ENCODE measurements at places on chromosomes 12 and 14.

GRCh38 chr14:102320033-102320660 is 601 bp downstream of the ZNF839 start:
- DNase-seq: peak; percentile 70

DNA sequence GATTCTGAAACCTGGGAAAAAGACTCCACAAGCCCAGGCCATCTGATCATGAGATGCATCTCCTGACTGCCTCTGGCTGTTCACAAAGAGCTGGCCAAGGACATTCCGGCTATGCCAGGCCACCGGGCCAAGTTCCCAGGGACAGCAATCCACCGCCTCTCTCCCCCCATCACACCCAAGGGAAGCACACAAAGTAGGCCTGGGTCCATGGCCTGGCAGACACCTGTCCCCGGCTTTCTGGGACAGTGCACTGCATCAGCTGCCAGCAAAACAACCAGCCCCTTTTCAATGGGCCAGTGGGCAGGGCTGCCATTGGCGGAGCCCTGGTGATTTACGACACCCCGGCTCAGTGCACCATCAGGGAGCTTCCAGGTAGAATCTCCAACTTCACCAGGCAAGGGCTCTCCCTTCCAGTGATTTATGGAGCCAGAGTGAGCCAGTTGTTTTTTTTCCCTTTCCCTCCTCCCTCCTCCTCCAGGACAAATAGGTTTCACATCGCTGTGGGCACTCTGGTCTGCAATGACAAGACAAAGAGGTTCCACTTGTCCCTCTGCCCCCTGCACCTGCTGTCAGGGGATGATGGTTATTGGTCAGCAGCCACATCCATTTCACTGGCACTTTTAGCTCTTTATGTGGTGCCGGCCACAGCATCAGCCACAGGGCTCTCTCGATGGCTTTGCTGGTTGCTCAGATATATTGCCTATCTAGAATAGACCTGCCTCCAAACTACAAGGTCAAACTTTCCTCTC is 149.6 kb downstream of the SLC38A6 start:
- no peak for DNase-seq

- no peak for DNase-seq
Observed at GRCh38 chr14:105486974-105487448, 325 bp downstream of the CRIP1 start.

DNA sequence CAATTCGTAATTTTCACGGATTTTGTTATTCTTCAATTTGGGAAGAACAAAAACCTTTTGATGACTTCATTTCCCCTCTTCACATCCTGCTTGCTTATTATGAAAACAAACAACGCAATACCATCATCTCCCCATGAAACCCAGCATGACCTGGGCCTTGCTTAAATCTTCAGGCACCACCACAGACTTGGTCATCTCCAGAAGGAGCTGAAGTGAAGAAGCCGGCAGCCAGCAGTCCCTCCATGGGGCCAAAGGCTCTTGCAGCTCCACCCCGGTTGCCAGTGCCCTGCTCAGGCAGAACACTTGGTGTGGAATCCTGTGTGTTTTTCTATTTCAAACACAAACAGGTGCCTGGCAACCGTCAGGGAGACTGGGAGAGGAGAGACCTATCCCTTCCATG is 982.9 kb upstream of the TMEM132C start:
- DNase-seq: peak; percentile 16

- no peak for DNase-seq
Observed at GRCh38 chr12:124742678-124743077, 121.0 kb downstream of the SCARB1 start.

DNA sequence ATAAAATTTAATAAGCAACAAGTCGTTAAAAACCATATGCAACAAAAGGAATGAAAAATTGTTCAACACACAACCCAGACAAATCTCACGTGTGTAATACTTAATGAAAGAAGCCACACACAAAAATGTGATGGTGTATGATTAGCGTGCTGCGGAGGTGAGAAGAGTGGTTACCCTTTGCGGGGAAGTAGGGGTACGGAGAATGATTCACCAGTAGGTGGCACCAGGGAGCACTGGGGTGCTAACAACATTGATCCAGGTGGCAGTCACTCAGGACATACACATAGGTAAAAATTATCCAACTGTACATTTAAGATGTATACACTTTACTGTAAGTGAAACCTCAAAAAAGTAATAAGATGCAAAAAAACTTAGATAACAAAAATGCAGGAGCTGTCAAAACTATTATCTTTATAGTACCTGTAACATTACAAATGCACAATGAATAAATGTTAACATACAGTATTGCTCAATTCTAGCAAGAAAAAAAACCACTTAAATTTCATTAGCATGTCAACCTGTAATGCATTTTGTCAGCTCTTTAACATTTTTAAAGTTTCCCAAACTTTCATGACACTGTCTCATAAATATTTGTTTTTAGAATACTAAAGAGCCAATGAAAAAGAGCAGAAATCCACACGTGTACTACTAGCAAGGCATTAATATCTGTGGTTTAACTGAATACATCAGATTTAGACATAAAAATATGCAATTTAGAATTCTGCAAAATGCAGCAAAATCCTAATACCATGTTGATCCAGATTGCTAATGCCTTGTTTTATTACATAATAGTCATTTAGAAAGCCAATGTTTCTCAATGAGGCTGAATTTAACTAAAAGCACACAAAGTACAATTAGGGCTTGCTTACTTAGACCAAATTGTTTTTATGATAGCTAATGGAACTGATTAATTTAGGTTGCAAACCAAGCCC is 46.7 kb downstream of the TMCC3 start:
- DNase-seq: no peak

DNA sequence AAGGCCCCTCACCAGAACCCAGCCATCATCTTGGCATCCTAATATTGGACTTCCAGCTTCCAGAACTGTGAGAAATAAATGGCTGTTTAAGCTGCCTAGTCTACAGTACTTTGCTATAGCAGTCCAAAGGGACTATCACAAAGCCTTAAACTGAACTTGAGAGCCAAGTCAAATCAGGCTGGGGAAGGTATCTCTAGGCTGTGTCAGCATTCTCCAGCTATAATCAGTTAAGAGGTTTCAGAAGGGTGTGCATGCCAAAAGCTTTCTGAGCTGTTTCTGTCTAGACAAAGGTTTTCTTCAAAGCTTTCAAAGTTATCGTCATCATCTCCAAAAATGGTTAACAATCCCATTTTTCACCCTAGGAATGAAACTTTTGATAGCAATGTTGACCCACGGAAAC is 7.6 kb downstream of the ASCL4 start:
- DNase-seq: no peak

DNA sequence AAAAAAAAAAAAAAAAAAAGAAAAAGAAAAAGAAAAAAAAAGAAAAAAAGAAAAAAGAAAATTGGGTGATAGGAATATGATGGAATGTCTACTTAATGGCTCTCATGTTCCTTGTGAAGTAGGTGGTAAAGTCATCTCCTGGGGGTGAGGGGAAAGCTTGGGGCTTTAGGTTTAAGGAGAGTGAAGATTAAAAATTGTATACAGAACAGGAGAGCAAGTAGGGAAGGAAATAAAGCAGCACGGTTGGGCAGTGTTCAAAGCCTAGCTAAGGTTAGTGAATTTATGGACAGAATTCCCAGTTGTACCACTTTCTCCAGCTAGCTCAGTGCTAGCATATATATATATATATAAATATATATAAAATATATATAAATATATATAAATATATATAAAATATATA is 40.0 kb upstream of the SLC2A13 start:
- no peak for DNase-seq

- no peak for DNase-seq
Observed at GRCh38 chr12:95944108-95944704, 1.1 kb downstream of the AMDHD1 start.

- DNase-seq: no peak
Observed at GRCh38 chr14:88233915-88234314, 89.2 kb downstream of the KCNK10 start.

- DNase-seq: peak; percentile 6
Observed at GRCh38 chr12:72511498-72511897, 239.3 kb downstream of the TRHDE start.

- no peak for DNase-seq
Observed at GRCh38 chr12:105733579-105733978, 403.1 kb downstream of the C12orf75 start.

- no peak for DNase-seq
Observed at GRCh38 chr12:69720750-69721149, 17.9 kb upstream of the RAB3IP start.

- DNase-seq: no peak
Observed at GRCh38 chr12:101407049-101407435, 530 bp downstream of the ARL1 start.

DNA sequence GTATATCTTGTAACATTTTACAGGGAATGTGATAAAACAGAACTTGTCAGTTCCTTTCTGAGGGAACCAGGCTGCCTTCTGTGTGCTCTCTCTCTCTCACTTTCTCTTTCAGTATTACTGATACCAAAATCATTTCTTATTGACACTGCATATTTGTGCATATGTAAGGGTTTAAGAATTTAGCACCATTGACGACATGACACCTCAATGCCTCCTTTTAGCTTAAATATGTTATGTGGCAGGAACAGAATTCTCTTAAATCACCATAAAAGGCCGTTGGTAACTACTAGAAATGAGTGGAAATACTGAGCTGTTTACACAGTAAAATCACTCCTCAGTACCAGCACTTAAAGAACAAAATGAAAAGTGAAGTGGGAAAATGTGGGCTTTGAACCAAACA is 457.7 kb upstream of the SYT1 start:
- DNase-seq: peak; percentile 28

DNA sequence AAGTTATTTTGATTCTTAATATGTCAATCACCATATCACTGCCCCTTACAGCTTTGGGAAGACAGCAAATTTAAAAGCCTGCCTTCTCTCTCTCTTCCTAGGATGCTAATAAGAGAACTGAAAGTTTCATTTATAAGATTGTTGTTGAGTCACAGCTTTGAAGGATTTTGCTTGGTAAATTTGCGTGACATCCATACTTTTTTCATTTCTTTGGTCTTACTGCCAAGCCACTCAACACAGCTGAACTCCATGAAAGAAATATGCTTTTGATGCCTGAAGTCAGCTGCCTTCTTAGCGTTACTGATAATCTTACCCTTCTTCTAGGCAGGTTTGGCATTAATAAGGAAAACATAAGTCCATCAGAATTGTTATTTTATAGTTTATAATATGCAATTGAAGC is 155.0 kb downstream of the CRADD start:
- DNase-seq: no peak

DNA sequence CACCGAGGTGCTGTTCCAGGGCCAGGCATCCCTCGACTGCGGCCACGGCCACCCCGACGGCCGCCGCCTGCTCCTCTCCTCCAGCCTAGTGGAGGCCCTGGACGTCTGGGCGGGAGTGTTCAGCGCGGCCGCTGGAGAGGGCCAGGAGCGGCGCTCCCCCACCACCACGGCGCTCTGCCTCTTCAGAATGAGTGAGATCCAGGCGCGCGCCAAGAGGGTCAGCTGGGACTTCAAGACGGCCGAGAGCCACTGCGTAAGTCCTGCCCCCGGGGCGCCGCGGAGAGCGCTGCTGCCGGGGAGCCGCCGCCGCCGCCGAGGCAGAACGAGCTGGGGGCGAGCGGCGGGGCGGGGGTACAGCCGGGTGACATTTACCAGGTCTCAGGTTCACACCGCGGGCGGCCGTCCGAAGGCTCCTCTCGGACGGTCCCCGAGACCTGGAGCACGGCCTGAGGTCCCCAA is 1.4 kb downstream of the PLXNC1 start:
- peak; percentile 46 for DNase-seq

GRCh38 chr12:47807338-47807737 is 12.4 kb downstream of the HDAC7 start:
- DNase-seq: no peak

DNA sequence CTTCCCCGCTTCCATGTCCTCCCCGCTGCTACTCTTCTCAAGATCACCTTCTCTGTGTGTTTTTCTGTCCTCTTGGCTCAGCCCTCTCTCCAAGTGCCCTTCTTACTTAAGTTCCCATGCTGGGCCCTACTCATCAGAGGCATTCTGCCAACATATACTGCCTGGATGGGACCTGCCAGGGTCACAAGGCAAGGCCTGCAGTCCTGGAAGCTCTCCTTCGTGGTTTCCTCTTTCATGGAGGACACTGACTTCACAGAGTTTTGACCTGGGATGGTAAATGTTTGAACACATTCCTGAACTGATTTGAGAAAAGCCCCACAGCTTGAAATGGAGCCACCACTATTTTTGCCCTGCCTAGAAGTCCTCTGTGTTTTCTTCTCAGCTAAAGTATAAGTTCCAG is 140.9 kb downstream of the TMEM30B start:
- DNase-seq: no peak

- DNase-seq: no peak
Observed at GRCh38 chr12:7221486-7221885, 32.0 kb downstream of the PEX5 start.

GRCh38 chr12:52486166-52487105 is 6.6 kb downstream of the KRT6A start:
- no peak for DNase-seq

- no peak for DNase-seq
Observed at GRCh38 chr14:35213143-35213788, 78.9 kb upstream of the PSMA6 start.

- no peak for DNase-seq
Observed at GRCh38 chr14:74133833-74134481, 49.2 kb downstream of the LIN52 start.

DNA sequence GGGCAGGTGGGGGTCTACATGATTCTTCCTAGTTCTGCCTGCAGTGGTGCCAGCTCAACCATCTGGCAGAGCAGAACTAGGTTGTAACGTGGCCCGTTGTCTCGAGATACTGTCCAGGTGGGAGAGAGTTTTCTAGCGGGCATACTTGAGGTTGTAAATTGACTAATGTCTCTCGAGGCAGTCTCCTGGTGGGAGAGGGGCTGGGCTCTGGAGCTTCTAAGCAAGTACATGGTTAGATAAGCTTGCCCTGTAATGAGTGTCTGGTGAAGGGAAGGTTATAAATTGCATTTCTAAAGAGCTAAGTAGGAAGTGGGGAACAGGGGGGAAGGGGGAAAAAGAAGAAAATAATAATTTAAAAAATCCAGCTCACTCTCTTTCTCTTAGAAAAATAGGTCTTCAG is 18.1 kb downstream of the BDKRB1 start:
- DNase-seq: no peak

GRCh38 chr12:108313606-108314351 is 25.3 kb downstream of the CMKLR1 start:
- no peak for DNase-seq

GRCh38 chr12:114221957-114222630 is 183.8 kb downstream of the TBX5 start:
- no peak for DNase-seq

GRCh38 chr12:39239490-39240486 is 203.1 kb downstream of the KIF21A start:
- DNase-seq: peak; percentile 65

DNA sequence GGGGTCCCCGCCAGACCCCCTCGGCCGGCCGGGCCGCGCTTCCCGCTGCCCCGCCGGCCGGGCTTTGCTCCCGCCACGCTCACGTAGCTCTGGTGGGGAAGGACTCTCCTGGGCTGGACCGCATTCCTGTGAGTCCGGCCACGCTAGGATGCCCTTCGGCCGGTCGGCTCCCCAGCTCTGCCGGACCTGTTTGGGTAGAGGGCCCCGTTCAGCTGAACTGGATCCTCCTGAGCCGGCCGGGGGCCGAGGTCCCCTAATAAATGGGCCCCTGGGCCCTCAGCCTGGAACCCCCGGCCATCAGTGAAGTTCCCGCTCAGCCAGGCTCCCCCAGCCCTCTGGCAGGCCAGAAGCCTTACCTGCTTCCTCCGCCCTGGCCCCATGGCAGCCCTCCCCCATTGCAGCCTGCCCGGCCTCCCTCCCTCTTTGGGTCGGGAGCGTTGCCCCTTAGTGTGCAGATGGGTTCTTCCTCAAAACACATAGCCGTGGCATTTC is 593 bp downstream of the UNC119B start:
- DNase-seq: no peak

Data from astrocyte of the hippocampus (primary cell).